ENCODE measurements at places on chromosomes 2 and 18.

DNA sequence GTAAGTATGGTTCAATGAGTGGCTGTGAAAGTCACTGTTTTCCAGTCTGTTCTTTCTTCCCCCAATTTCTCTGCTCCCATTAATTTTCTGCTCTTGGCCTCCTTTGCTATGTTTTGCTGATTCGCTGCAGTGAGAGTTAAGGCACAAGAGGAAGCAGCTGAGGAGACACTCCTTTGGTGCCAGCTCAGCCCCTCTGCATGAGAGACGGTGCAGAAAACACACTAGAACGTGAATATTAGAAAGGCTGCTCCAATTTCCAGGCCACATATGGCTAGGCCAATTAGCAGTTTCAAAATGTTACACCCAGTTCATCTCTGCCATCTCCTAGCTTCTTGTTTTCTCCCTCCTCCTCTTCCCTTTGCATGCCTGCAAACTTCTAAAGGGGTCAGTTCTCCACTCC, 38.9 kb downstream of the AKAIN1 start:
- DNase-seq = no peak

GRCh38 chr2:226803410-226803809, 3.8 kb upstream of the IRS1 start:
- DNase-seq = no peak

DNA sequence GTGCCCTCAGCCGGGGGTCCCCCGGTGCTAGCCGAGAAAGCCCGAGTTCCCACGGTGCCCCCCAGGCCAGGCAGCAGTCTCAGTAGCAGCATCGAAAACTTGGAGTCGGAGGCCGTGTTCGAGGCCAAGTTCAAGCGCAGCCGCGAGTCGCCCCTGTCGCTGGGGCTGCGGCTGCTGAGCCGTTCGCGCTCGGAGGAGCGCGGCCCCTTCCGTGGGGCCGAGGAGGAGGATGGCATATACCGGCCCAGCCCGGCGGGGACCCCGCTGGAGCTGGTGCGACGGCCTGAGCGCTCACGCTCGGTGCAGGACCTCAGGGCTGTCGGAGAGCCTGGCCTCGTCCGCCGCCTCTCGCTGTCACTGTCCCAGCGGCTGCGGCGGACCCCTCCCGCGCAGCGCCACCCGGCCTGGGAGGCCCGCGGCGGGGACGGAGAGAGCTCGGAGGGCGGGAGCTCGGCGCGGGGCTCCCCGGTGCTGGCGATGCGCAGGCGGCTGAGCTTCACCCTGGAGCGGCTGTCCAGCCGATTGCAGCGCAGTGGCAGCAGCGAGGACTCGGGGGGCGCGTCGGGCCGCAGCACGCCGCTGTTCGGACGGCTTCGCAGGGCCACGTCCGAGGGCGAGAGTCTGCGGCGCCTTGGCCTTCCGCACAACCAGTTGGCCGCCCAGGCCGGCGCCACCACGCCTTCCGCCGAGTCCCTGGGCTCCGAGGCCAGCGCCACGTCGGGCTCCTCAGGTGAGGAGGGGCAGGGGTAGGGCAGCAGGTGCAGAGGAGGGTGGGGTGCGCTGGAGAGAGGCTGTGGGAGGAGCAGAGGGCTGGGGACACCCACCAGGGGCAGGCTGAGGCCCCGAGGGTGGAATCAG, 14.1 kb upstream of the GMPPA start:
- no peak for DNase-seq

DNA sequence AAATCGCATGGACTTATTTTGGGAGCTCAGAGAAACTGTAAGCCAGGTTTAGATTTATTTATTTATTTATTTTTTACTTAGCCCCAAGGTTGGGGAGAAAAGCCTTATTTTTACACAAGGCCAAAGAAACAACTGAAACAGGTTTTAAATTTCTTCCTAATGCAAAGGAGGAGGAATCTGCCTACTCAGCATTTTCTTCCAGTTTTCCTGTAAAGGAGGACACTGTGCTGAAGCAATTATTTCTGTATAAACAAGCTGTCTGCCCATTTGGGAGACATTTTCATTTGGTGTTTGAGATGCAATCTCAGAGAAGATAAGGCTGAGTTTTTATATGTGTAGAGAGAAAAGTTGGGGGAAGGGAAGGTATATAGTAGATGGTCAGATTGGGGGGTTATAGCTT, 125.0 kb downstream of the ETAA1 start:
- no peak for DNase-seq

- no peak for DNase-seq
These were observed 1.8 kb upstream of the DRC1 start for GRCh38 chr2:26399771-26400376.

GRCh38 chr18:32321826-32322225, 132.0 kb downstream of the MEP1B start:
- DNase-seq = no peak

GRCh38 chr2:199460846-199461710, 3.3 kb upstream of the SATB2 start:
- DNase-seq = no peak
